Right hindlimb (tissue), 1 donor: ENCODE measurements at places on chromosomes 12 and 14.

GRCh38 chr12:31019561-31019960 is 54.1 kb upstream of the DDX11 start:
- no peak for DNase-seq

DNA sequence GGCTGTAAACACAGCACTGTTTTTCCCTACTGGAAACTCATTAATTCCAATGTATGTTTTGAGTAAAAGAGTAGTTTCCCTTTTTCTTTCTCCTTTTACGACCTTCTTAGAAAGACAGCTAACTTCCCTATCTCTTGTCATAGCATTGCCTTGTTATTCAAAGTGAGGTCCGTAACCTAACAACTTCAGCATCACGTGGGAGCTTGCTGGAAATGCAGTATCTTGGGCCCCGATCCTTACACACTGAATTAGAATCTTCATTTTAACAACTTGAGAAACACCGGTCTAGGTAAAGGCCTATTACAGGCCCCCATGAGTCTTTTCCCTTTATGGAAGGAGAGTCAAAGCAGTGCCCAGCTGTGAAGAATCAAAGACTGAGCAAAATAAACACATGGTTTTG is 230.7 kb upstream of the PRKD1 start:
- DNase-seq: no peak

- no peak for DNase-seq
These were observed 59.2 kb upstream of the PRIMA1 start for GRCh38 chr14:93847473-93847872.

DNA sequence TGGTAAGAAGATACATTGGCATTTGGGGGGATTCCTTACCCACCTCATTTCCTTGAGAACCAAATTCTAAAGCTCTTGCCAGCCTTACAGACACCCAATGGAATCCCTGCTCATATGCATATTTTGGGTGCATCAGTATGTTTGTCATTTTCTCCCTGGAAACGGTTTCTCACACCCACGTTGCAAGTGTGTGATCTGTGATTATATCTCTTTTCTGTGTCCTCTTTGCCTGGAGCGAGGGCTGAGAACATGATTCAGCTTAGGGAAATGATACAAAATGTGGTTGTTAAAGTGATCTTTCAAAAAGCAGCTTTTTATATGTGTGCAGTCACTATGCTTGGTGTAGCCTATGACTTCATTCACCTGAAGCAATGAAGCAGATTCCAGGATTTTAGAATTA is 52.0 kb downstream of the KCNMB4 start:
- DNase-seq: no peak

GRCh38 chr12:89364058-89364457 is 11.8 kb upstream of the DUSP6 start:
- DNase-seq: no peak

GRCh38 chr14:34614638-34615037 is 15.3 kb downstream of the SNX6 start:
- DNase-seq: no peak

GRCh38 chr12:112606611-112607365 is 184.8 kb upstream of the RPH3A start:
- no peak for DNase-seq

DNA sequence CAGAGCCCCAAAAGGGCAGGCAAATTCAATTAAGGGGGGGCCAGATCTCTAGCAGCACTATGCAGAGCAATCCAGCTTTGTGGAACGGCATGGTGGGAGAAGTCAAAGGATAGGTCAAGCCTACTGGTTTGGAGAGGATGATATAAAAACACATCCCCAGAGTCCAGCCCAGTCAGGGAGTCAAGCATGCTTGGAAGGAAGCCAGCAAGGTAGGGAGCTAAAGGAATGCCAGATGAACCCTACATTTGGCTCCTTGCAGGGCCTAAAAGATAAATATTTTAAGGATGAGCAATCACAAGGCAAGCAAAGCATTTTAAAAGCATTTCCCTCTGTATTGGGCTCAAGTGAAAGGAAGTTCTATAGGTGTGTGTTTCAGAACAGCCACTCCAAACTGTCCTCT is 21.4 kb downstream of the KCTD10 start:
- no peak for DNase-seq

DNA sequence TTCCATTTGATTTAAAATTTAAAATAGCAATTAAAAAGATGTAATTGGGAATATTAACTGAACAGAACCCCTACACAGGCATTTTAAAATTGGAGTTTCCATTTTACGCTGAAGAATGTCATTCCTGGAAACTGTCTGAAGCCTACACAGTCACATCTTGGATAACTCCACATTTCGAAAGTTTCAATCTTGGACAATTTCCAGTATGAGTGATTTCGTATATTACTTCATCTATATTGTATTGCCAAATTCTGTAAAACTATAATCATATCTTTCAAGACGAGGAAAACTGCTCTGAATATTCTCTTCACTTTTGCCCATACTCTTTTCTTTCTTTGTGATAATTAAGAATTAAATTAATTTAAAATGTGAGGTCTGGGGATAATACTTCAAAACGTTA is 194.2 kb upstream of the ABCD2 start:
- no peak for DNase-seq

DNA sequence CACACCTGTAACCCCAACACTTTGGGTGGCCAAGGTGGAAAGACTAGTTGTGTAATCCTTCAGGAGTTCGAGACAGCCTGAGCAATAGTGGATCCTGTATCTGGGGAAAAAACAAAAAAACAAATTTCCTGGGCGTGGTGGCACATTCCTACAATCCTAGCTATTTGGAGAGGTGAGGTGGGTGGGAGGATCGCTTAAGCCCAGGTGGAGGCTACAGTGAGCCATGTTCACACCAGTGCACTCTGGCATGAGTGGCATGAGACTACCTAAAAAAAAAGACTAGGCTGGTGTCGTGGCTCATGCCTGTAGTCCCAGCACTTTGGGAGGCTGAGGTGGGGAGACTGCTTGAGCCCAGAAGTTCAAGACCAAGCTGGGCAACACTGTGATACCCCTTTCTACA is 17.2 kb downstream of the PTGES3 start:
- no peak for DNase-seq

- DNase-seq: no peak
These were observed 405.8 kb downstream of the MED13L start for GRCh38 chr12:115871714-115872113.

GRCh38 chr14:66939409-66939808 is 249.8 kb upstream of the GARIN2 start:
- no peak for DNase-seq

DNA sequence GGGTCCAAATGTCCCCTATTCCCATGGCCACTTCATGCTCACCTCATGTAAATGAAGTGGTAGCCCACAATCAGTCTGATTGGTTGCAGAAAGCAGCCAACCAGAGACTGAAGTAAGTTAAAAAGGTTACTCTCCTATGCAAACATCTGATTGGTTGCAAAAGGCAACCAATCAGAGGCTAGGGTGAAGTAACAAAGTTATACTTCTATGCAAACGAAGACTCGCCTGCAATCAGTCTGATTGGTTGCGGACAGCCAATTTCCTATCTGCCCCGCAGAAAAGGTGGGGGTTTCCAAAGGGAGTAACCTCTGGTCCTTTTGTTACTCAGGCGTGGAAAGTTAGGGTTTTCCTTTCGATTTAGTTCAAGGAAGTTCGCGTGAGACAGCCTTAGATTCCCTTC is 208.1 kb upstream of the NEDD1 start:
- DNase-seq: no peak

DNA sequence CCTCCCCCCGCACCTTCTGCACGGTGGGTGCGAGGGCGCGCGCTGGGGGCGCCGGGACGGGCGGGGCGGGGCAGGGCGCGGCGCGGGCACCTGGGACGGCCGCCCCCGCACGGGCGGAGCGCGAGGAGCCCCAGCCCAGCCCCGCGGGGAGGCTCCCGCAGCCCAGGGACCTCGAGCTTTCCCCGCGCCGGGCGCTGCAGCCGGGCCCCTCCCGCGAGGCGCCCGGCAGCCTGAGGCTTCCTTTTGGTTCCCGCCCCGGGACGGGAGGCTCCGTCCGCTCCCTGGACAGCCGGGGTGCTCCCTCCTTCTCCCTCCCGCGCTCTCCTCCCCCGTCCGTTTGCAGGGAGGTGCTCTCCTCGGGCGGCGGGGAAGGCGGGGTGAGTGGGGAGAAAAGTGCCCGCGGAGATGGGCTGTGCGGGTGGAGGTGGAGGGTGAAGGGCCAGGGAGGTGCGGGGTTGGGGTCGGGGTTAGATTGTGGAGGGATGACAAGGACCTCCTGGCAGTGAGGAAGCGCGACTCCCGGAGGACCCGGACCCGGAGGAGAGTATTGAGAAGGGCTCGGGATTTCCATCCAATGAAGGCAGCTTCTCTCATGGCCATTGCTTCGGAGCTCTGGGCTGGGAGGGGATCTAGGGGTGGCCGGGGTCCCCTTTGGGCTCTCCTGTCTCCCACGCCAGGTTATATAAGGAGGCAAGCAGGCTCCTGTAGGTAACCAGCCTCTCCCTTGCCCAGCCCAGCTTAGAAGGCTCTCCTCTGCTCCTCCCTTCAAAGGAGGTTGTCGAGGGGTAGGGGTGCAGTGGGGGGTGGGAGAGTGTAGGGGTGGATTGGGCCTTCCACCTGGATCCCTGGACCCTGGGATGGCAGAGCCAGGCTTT is 645 bp downstream of the JDP2 start:
- DNase-seq: peak; percentile 61

DNA sequence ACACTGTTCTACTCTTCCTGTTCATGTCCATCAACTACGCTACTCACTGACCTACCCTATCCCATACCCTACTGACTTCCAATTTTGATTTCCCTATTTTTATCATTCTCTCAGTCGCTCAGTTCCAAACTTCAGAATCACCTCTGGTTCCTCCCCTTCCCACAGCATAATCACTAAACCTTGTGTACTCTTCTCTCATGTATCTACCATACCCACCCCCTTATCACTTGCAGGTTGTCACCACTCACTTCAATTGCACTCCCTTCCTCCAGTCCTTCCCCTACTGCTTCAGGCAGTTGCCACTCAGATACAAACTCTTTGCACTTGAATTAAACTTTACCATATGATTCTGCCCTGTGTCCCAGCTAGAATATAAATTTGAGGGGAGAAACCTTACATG is 6.3 kb downstream of the RACGAP1 start:
- DNase-seq: no peak

DNA sequence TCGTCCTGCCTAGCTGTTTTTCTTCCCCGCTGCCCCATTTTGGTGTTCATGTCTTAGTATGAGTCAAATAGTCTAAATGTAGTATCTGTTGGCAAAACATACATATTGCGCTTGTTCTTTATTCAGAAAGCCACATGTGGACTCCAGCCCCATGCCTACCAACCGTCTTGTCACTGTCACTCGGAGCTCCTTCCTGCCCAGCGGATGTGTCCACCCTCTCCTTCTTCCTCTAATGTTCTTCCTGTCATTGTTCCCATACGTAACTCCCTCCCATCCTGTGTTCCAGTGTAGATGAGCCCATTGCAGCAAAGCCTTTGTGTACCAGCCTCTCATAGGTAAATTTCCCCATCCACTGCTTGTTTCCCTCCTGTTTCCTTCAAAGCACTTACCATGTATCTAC is 120.5 kb downstream of the TMX1 start:
- DNase-seq: no peak

GRCh38 chr12:52984136-52984535 is 22.1 kb upstream of the EIF4B start:
- DNase-seq: no peak

DNA sequence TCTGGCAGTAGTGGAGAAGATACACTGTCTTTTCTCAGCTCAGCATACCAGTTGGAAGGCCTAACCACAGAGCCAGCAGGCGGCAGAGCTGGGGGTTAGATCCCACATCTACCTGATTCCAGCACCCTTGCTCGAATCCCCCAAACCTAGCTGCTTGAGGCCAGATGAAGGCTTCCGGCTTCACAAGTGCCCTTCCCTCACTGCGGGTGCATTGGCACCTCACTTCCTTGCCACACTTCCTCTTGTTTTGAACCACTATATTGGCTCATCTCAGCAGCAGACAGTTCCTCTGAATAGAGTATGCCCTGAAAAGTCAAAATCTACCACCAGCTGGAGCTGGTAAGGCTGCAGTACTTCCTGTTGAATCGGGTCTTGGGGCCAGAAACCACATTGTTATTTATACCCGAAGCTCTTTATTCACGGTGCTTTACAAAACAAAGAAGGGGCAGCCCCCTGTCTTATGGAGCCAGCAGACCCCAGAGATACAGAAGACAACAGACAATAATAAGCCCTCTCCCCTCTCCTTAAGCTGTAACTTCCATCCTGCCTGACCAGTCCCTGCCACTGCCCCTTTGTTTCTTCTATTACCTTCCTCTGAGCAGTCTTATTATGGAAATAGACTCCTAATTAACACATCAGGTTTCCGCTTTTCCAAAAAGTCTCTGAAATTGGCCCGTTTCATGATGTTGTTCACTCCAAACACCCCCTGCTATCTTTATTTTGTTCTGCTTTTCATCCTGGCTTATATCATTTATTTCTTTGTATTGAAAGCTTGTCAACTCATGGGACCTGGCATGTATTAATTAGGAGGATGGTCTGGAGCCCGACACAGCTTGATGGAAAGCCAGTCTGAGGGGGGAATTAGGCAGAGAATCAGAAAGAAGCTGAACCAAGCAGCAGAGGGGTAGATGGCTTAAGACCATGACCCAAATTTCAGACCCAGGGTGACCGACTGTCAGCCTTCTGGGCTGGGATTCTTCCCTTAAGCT is 233.5 kb downstream of the EFCAB11 start:
- no peak for DNase-seq

- no peak for DNase-seq
These were observed 1302.3 kb downstream of the FSCB start for GRCh38 chr14:43204816-43205215.

- DNase-seq: no peak
These were observed 228.9 kb upstream of the AMIGO2 start for GRCh38 chr12:47308672-47309071.

DNA sequence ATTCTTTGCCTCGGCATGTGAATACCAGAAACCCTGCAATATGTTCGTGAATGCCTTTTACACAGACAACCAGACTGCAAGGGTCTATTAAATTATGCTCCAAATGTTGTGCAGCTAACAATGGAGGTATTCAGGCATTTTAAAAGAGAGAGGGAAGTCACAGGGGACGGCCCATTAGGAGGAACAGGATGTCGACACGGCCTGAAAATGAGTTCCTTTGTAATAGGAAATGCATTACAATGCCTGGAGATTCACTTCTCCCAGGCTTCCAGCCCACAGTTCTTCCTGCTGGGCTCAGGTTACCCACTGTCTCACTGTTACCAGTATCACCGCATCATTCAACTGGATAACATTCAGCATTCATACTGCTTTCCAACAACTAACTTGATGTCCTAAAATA is 2.5 kb downstream of the DUSP6 start:
- DNase-seq: peak; percentile 70

DNA sequence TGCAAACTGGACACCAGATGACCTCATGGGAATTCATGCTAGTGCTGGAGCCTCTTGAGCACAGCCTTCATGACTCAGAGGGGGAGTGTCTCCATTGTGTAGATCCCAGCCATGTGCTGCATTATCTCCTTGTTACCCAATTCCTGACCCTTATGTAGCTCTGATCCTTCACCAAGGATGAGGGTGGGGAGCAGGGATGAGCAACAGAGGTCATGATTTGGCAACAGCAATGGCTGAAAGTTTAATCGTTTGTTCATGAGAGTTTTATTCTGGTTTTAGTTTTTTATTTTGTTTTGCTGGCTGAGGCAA is 9.5 kb upstream of the BDKRB1 start:
- no peak for DNase-seq
